Keratinocyte (primary cell): ENCODE measurements at places on chromosomes 12 and 14. TPM values are rescaled to one million over a fixed set of nuclear protein-coding genes. Genes with fewer than 3 reads are reported as not detected.

OR4E2 gene
- polyA plus RNA-seq: not detected in 3 replicates

DNA sequence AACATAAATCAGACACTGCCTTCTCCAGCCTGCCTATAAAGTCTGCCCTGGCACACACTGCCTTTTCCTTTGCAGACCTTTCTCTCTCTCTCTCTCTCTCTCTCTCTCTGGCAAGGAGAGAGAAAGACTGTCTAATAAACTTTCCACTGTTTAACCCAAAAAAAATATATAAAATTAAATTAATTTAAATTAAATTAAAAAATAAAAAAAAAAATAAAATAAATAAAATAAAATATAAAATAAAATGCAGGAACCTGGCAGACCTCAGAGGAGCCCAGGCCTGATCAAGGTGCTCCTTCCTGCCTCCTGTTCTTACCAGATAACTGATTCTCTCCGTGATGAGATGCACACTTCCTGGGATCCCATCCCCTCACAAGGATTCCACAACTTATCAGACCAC lies 103.9 kb upstream of the VASH1 start:
- DNase-seq: no peak

DNA sequence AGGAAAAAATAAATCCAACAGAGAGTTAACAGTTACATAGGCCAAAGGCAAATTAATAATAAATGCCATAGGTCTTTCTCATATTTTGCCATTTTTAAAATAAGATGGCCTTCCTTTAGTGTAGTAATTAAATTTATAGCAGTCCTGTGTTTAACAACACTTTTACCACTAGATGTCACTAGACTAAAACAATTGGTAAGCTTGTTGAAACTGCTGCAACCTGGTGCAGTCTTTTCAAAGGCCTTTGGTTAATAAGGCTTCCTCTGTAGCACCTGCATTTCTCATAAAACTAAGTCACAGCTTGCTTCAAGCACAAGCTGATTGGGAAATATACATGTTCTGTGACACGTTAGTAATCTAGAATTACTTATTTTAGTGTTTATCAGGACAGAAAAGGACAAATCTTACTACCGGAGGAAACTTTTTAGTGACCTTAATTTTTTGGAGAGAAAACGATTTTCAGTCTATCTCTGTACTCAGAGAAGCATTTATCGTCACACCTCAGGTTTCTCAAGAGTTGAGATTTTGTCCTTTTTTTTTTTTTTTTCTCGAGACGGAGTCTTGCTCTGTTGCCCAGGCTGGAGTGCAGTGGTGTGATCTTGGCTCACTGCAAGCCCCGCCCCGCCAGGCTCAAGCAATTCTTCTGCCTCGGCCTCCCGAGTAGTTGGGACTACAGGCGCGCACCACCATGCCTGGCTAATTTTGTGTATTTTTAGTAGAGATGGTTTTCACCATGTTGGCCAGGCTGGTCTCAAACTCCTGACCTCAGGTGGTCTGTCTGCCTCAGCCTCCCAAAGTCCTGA lies 20.0 kb downstream of the BORCS5 start:
- DNase-seq: peak; percentile 41

OR6C68 gene
- polyA plus RNA-seq: not detected in 3 replicates

DNA sequence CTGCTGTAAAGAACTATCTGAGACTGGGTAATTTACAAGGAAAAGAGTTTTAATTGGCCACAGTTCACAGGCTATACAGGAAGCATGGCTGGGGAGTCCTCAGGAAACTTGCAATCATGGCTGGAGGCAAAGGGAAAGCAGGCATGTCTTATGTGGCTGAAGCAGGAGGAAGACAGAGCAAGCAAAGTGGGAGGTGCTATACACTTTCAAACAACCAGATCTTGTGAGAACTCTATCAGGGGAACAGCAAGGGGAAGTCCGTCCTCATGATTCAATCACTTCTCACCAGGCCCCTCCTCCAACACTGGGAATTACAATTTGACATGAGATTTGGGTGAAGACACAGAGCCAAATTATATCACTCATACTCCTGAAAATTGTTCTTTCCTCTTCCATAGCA lies 109.5 kb upstream of the PKP2 start:
- DNase-seq: no peak

CLEC1B gene
- not detected in 3 replicates for polyA plus RNA-seq
